DMS79 (cell line): ENCODE measurements at places on chromosomes 16 and 17.

DNA sequence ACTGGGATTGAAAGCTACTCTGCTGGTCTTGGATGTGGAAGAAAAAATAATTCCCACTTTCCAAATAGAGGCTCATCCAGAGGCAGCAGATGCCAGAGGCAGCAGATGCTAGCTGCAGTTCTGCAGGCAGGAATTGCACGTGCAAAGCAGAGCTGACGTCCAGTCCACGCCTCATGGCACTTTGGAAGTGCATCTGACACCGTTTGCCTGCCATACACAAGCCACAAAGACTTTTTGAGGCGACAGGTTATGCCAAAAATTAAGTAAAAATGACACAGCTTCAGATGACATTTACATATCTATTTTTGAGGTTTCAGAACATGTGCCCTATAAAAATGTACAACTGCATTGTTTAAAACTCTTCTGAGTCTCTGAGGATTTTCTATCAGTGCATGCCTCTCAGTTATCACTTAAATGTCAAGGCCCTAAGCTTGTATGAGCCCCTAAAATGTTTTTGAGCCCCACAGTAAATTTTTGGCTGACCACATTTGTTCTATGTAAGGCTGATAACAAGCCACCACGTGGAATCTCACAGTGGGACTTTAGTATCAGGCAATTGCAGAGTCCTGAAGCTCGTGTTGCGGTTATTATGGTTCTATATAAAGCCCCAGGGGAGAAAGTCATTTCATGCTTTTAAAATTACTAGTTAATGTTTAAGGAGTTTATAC lies 239.2 kb downstream of the PRKCA start:
- no peak for DNase-seq

DNA sequence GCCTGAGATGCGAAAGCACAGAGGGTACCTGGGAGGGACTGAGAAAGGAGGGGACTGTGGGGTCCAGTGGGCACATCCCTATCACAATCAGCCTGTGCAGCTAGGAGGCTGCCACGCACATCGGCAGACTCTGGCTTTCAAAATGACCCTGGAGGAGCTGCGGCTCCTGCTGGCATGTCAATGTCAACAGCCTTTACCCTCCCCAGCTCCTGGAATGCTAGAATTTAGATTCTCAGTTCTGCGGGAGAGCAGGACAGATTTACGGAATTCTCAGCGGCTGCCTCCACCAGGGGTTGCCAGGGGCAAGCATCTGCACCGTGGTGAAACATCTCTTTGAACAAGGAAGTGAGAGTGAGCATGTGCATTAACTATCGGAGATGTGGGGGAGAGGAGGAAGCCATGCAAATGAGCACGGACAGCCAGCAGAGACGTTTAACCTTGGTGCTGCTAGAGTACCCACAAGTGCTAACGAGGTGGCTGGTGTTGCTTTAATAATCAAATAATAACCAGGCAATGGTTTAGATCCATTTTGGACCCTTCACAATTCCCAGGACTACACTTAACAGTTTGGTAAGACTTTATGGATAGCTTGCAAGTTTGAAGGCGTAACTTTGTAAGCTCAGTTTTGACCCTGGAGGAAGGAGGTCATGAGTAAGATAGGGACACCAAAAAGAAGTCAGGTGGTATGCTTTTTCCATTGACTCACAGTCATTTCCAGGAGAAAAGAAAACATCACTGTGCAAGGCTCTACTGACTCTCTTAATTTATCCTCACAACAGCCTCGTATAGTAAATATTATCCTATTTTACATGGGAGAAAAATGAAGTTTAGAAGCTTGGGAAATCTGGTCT lies 54.1 kb downstream of the XYLT1 start:
- no peak for DNase-seq

GRCh38 chr16:53053967-53054669 lies 673 bp upstream of the CHD9 start:
- no peak for DNase-seq

DNA sequence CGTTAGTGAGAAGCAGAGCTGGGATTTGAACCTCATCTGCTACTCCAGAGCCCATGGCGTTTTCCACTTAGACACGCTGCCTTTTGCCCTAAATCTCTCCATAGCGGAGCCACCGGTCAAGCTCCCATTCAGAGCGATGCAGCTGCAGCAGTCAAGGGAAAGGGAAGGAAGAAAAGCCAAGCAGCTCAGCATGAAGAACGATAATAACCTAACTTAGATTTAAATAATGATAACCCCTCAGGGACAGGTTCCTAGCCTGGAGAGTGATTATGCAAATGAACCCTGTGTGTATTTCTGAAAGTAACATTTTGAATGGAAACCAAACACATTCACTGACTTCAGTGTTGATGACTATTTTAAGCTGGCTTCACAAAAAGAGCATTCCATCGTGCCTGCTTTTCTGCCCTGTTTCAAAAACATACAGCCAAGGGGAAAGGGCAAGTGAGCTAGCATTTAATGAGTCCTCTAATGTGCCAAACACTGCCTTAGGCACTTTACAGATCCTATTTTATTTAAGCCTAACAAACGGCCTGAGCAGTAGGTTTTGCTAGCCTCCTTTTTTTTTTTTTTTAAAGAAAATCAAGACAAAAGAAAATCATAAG lies 798.3 kb downstream of the CDH8 start:
- no peak for DNase-seq

DNA sequence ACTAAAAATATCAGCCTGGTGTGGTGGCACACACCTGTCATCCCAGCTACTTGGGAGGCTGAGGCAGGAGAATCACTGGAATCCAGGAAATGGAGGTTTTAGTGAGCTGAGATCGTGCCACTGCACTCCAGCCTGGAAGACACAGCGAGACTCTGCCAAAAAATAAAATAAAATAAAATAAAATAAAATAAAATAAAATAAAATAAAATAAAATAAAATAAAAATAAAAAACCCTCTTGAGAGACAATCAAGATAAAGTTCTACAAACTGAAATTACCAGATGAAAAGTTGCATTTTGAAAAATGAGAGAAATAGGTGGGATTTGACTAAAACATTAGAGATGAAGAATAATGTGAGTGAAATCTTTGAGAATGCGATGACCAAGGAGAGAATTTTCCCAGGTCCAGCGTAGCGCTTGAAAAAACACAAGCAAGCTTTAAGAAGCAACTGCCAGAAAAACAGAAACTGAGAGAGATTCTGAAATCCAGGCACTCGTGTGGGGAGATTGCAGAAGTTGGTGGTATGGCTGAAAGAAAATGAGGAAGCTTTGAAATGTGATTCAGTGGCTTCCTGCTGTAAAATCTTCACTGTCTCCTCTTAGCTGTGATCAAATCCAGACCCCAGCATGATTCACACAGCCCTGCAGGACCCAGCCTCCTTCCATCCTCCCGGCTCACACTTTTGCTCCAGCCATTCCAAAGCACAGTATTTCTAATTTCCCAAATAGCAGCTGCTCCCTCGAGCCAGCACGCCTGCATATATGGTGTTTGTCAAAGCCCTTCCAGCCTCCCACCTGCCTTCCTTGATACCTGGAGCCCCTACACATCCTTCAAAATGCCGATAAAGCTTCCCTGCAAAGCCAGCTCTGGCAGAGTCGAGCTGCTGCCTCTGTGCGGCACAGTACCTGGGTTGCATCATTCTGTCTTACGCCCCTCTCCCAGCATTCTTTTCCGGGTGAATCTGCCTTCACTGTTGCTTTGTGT lies 8.2 kb upstream of the CD300E start:
- no peak for DNase-seq

GRCh38 chr17:50658616-50659015 lies 23.9 kb downstream of the ABCC3 start:
- no peak for DNase-seq

DNA sequence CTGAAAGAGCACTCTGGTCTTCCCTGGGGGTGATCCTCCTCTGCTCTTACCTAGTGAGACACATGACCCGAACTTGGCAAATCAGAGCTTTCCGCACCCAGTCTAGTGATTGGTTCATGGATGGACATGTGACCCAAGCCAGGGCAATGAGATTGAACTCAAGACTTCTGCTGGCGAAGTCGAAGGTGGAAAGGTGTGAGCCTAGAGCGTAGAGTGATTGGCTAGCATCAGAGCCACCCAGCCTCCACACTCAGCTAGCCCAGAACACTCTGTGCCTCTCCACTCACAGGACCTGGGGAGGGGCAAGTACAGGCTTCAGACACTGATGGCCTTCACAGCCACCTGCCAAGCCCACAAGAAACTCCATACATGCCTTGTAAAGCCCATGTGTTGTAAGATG lies 17.6 kb downstream of the ATPAF2 start:
- no peak for DNase-seq

GRCh38 chr17:74528491-74529199 lies 2.6 kb downstream of the CD300LB start:
- no peak for DNase-seq

DNA sequence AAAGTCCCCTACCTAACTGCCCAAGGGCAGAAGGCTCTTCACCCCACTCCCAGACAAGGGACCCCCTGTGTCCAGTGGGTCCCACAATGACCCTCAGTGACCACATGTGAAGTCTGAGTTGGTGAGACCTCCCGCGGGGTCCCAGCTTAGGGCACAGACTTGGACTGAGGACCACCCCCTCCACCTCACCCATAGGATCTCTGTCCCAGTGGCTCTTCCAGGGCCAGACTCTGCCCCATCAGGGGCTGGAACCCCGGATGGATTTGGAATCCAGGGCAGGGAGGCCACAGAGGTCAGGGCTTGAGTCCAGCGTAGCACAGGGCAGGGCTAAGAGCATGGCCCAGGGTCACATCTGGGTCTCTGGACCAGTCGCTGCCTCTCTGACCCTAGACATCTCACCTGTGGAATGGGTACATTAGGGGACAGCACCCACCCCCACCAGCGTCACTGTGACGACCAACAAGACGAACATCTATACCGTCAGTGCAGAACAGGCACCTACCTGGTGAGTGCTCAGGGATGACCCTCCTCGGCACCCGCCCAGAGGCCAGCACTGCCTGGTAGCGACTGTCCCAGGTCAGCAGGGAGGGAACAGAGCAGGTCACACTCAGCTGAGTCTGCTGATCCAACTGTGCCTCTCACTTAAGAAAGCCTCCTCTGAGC lies 37.7 kb downstream of the TNFRSF13B start:
- DNase-seq: no peak

DNA sequence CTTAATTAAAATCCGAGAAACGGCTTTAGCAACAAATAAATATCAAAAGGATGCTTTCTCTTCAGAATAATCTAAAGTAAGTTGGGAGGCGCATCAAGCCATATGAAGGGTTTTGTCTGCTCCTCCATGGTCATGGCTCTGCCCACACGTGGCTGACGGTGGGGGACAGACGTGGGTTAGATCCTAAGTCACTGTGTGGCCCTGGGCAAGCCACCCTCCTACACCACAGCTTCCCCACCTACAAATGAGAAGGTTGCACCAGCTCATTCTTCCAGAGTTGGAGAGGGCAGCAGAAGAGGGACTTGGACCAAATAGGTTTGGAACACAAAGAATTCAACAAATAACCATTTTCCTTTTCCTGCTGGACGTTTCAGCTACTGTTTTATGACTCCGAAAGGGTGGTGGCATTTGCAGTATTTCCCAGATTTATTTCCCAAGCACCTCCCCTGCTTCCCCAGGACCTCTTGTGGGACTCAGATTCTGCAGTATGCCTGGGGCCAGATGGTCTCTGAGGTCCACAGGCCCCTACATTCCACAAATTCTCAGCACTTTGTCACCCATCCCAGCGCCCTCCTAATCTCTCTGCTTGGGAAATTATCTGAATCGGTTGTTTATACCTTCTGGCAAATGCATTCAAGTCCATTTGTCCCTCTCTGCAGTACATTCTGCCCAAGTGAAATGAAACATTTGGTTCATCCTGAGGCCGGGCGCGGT lies 17.8 kb downstream of the LRRC75A start:
- no peak for DNase-seq

GRCh38 chr17:41421116-41421515 lies 3.3 kb downstream of the KRT37 start:
- no peak for DNase-seq

DNA sequence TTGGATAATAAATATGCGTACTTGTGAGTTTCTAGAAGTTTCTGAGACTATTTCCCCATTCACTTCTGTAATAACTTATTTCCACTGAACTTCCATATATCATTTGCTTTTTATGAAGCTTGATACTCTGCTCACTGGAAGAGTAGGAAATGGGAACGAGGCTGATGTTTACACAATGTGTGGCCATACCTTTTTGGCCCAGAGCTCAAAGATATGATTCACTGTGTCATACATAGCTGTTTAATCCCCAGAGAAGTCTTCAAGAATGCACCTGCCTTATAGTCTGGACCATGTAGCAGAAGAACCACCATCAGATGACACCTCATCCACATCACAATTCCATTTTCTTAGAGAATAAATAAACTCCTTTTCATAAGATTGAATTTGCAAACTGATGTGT lies 40.3 kb upstream of the TEKT3 start:
- DNase-seq: no peak

- no peak for DNase-seq
Observed at GRCh38 chr17:77111934-77112296, 28.9 kb upstream of the SEC14L1 start.

- no peak for DNase-seq
Observed at GRCh38 chr16:568401-569258, 1.1 kb upstream of the PIGQ start.

- no peak for DNase-seq
Observed at GRCh38 chr16:89599451-89599858, 14.0 kb upstream of the DPEP1 start.

GRCh38 chr17:40608061-40608581 lies 39.5 kb downstream of the SMARCE1 start:
- DNase-seq: no peak

DNA sequence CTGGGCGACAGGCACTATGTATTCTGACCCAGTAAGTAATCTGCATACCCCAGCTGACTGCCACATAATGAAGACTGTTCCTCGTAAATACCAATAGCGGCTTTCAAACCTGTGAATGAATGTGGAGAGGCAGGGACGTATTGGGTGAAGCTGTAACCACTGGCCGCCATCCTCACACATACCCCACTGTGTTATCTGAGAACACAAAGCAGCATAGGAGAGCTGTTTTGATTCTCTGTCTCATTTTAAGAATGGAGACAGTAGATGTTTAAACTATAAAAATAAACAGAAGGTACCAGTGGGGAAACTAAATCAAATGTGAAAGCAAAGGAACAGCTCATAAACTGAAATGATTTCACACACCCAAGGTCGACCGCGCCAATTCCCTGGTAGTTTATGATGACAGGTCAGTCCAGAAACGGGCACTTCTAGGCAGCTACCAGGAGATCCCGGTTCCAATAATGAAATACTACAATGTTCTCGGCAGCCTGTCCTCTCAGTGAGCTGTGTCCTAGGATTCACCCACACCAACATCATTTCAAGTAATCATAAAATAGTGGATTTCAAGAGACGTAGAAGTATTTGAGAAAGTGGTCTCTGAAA lies 109.7 kb downstream of the ADCY9 start:
- DNase-seq: no peak
